ENCODE measurements at places on chromosomes 1 and 21.
A peak's percentile ranks its signal among the peaks of the same experiment; 100 is the strongest.

DNA sequence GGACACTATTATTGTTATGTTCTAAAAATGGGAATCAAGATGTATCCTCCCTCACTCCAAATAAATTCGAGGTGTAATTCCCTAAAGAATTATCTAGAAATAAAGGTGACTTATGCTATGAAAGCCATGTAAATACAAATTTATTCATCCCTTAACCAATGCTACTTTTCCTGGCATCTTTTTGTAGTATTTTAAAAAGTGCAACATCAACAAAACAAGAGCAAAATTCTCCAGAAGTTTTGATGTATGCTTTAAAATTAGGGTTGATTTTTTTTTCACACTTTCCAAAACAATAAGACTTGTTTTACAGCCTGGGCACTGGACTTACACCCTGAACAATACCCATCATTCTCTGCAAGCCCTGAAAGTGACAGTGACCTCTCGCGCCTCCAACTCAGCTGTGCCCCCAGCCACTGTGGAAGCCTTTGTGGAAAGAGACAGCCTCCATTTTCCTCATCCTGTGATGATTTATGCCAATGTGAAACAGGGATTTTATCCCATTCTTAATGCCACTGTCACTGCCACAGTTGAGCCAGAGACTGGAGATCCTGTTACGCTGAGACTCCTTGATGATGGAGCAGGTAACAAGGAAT lies 21.4 kb upstream of the CLCA1 start:
- no peak for DNase-seq
- no peak overlapping the region for H3K27ac ChIP-seq
- H3K4me1 ChIP-seq: peaks cover 12% of the 10 kb centered on the region

- peaks cover 17% of the 10 kb centered on the region for H3K36me3 ChIP-seq
- H3K27me3 ChIP-seq: no peaks in the 10 kb centered on the region
- H3K4me1 ChIP-seq: peaks cover 43% of the 10 kb centered on the region
- DNase-seq: no peak
- no peak overlapping the region for H3K27ac ChIP-seq
These were observed 1.4 kb upstream of the WDR26 start for GRCh38 chr1:224435999-224436398.

DNA sequence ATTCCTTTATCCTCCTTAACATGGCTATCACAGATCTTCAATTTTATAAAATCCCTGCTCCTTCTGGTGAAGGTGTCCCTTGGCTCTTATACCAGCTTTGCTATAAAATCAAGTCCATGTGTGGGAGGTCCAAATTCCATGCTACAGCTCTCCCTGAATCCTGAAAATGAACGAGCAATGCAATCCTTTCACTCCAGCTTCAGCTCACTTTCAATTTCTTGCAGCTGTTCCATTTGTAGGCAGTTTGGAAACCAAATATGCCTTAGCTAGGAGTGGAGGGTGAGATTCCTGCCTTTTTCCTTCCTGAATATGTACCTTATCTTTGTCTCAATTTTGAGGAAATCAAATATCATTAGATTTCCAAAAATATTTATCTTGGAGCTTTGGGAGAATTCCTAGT lies 402.6 kb downstream of the TTLL7 start:
- H3K27me3 ChIP-seq: no peaks in the 10 kb centered on the region
- H3K4me1 ChIP-seq: no peaks in the 10 kb centered on the region
- no peak overlapping the region for H3K27ac ChIP-seq
- H3K4me3 ChIP-seq: no peak overlapping the region
- H3K36me3 ChIP-seq: no peaks in the 10 kb centered on the region

GRCh38 chr1:7580923-7581753 lies 190.0 kb upstream of the VAMP3 start:
- no peak overlapping the region for H3K27ac ChIP-seq
- no peak overlapping the region for H3K4me3 ChIP-seq

DNA sequence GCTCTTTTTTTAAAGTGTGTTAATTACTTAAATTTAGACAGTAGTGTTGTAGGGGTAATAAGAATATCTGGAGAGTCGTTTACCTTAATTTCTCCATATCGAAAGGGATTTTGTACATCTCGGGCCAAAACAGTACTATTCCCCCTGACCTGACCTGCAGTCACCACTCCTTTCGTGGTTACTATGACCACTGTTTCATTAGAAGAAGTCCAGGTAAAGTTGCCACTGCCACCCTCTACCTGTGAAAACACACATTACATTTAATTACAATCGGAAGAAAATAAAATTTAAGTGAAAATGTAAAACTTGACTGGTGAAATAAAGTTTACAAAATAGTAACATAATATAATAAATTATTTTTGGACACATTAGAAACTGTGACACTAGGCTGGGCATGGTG lies 37.2 kb downstream of the NUP210L start:
- no peak overlapping the region for H3K27ac ChIP-seq
- H3K4me3 ChIP-seq: no peak overlapping the region
- H3K36me3 ChIP-seq: no peaks in the 10 kb centered on the region
- no peaks in the 10 kb centered on the region for H3K4me1 ChIP-seq
- no peak for DNase-seq

GRCh38 chr1:6447016-6447817 lies 18.8 kb downstream of the TNFRSF25 start:
- H3K27me3 ChIP-seq: peaks cover 57% of the 10 kb centered on the region
- peaks cover 19% of the 10 kb centered on the region for H3K4me1 ChIP-seq
- peak overlapping the region; percentile 21 for H3K4me3 ChIP-seq
- H3K36me3 ChIP-seq: no peaks in the 10 kb centered on the region
- peak overlapping the region; percentile 47 for H3K27ac ChIP-seq

DNA sequence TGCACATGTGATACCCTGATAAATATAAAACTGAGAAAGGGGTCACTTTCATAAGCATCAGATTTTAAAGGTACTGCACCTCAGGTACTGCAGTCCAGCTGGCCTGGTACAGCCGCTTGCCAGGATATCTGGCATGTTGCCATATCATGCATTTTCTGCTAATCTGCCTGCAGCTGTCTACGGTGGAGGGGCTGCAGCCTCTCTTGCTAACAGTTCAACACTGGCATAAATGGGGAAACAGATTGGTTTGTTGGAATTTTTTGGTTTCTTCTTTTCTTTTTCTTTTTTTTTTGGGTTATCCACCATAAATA lies 71.5 kb downstream of the MIS18A start:
- H3K36me3 ChIP-seq: peaks cover 6% of the 10 kb centered on the region
- no peak for DNase-seq
- no peak overlapping the region for H3K4me3 ChIP-seq
- H3K4me1 ChIP-seq: no peaks in the 10 kb centered on the region
- no peak overlapping the region for H3K27ac ChIP-seq
- no peaks in the 10 kb centered on the region for H3K27me3 ChIP-seq

DNA sequence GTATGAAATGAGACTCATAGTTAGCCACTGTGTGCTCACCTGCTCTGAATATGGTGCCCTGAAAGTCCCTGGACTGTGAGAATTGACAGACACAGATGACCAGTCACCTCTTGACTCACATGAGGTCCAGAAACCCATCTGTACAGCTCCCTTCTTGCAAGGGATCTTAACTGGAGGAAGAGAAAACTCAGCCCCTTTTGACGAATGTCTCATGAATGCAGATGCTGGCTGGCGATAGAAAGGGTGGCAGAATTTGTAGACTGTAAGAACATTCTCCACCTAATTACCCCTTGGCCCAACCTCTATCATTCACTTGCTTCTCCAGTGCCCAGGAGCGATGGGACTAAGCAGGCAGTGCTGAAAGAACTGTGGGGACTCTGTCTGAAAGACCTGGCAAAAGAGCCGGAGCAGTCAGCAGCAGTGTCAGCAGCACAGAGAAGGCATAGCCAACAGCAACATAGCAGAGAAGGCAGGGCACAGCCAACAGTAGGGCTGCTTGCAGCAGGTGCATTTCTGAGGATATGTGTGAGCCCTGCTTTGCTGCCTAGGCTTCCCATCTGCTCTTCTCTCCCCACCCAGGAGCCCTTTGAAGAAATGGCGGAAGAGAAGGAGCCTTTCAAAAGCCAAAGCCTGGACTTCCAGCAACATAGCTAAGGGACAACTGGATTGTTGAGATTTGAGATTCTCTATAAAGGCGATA lies 25.8 kb upstream of the IFNGR2 start:
- H3K4me1 ChIP-seq: peaks cover 80% of the 10 kb centered on the region
- no peak overlapping the region for H3K4me3 ChIP-seq
- no peak for DNase-seq
- H3K27ac ChIP-seq: peak overlapping the region; percentile 15
- H3K27me3 ChIP-seq: no peaks in the 10 kb centered on the region

GRCh38 chr1:162954824-162955223 lies 93.8 kb upstream of the CCDC190 start:
- peaks cover 4% of the 10 kb centered on the region for H3K4me1 ChIP-seq
- DNase-seq: no peak
- H3K36me3 ChIP-seq: no peaks in the 10 kb centered on the region
- no peak overlapping the region for H3K4me3 ChIP-seq
- peaks cover 15% of the 10 kb centered on the region for H3K27me3 ChIP-seq

DNA sequence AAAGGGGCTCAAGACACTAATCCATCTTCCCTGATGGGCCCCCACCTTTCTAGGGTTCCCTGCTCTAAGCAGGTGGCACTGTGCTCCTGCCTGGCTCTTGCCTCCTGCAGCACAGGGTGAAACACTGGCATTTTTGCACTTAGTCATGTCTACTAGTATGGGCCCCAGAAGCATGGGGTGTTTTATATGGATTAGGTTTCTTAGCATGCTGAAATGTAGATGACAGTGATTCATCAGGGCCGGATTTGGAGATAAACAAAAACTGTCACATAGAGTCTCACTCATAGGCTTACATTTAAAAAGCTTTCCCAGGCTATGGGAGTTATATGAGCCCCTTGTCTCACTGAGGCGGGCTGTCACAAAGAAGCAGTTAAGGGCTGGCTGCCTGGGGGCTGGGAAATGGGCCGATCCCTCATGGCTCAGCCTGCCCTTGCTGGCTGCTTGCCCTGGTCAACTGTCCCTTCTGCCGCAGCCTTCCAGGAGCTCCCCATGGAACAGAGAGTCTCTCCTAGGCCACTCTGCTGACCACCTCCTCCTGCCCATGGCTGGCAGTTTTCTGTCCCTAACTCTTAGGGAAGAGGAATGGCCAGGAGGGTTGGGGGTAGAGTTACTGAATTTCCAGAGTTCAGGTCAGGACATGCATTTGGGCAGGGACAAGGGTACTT lies 6.5 kb downstream of the GALNT2 start:
- H3K36me3 ChIP-seq: peaks cover 33% of the 10 kb centered on the region
- DNase-seq: no peak
- no peak overlapping the region for H3K4me3 ChIP-seq

GRCh38 chr21:32770871-32771523 lies 558 bp downstream of the PAXBP1 start:
- H3K4me3 ChIP-seq: peak overlapping the region; percentile 93
- H3K4me1 ChIP-seq: peaks cover 50% of the 10 kb centered on the region
- H3K27me3 ChIP-seq: no peaks in the 10 kb centered on the region
- DNase-seq: peak; percentile 52
- H3K36me3 ChIP-seq: peaks cover 40% of the 10 kb centered on the region

- no peak overlapping the region for H3K4me3 ChIP-seq
- peaks cover 14% of the 10 kb centered on the region for H3K4me1 ChIP-seq
- H3K27ac ChIP-seq: no peak overlapping the region
- DNase-seq: no peak
- no peaks in the 10 kb centered on the region for H3K36me3 ChIP-seq
These were observed 113.6 kb upstream of the TIAM1 start for GRCh38 chr21:31457675-31458074.

DNA sequence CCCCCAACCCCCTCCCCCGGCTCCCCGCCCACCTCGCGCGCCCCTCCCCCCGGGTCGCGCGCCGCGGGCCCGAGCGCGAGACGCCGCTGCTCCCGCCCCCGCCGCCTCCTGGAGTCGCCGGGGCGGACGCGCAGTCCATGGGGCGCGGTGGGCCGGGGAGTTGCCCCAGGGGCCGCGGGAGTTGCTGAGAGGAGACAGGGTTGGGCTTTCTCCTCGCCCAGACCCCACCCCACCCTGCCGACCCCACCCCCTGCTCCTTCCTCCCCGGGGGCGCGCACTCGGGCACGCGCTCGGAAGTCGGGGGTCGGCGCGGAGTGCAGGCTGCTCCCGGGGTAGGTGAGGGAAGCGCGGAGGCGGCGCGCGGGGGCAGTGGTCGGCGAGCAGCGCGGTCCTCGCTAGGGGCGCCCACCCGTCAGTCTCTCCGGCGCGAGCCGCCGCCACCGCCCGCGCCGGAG lies at the start of gene LAMC1:
TSS of gene LAMC1 (plus strand) at position 275 of the 455 bp plus-strand sequence. CDS start 297 bp downstream, outside the sequence.
- DNase-seq: peak; percentile 68
- H3K4me1 ChIP-seq: peaks cover 52% of the 10 kb centered on the region
- H3K36me3 ChIP-seq: peaks cover 6% of the 10 kb centered on the region
- peak within 1 kb of the TSS; percentile 95 for H3K4me3 ChIP-seq
- H3K27ac ChIP-seq: peak within 1 kb of the TSS; percentile 95

DNA sequence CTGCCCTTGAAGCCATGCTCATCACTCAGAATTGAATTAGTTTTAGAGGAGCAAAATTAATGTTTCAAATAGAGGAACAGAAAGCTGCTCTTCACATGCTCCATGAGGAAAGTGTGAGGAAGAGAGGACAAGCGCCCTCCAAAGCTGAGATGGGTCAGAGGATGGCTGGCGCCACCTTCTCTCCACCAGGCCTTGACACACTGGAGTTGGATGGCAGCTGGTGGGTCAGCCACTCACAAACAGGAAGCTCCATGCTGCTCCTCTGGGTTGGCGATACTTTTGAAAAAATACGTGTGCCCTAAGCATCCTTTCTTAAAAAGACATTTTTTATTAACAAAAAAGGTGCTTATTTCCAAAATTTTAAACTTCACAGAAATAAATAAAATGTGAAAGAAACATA lies 3.1 kb upstream of the CD2 start:
- peaks cover 8% of the 10 kb centered on the region for H3K36me3 ChIP-seq
- DNase-seq: no peak
- H3K27me3 ChIP-seq: no peaks in the 10 kb centered on the region
- H3K27ac ChIP-seq: no peak overlapping the region

DNA sequence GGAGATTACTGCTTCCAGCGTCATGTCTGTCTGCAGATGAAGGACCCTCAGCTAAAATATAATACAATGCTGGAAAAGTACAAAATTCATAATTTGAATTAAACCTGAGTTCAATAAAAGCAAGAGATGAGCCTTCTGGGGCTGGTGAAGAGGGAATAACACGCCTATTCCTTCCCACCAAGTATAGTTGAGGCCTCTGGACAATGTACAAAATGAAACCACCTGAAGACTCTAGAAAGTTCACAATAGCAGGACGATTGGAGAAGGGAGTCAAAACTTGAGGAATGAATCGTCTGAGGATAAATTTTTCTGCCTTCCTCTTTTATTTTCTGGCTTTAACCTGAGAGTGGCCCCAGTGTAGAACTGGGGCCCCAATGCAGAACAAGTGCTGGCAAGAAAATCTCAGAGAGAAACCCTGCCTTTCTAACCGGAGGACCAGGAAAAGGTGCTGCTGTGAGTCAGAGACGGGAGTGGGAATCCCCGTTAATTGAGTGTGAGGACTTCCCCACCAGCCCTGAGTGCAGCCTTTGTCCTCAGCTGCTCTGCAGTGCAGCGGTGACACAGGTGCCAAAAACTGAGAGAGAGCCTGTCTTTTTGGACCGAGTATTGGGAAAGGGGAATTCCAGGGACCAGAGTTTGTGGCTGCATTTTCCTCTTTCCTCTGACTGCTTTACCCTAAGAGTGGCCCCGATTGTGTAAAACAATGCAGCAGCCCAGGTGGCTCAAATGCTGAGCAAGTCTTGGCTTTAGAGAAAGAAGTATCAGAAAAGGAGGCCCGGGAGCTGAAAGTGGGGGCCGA lies 264.9 kb downstream of the DYRK1A start:
- DNase-seq: no peak
- H3K4me3 ChIP-seq: no peak overlapping the region
- H3K27ac ChIP-seq: no peak overlapping the region
- H3K4me1 ChIP-seq: no peaks in the 10 kb centered on the region
- H3K27me3 ChIP-seq: peaks cover 37% of the 10 kb centered on the region

All from stimulated activated naive B cell treated with anti-CD40 and anti-IgM and Interleukin-4, amounts not matched to agents 10 μg/mL and 1 μg/mL and 100 μg/mL, for 72 hours (primary cell).